ENCODE measurements at places on chromosomes 2 and 18.

DNA sequence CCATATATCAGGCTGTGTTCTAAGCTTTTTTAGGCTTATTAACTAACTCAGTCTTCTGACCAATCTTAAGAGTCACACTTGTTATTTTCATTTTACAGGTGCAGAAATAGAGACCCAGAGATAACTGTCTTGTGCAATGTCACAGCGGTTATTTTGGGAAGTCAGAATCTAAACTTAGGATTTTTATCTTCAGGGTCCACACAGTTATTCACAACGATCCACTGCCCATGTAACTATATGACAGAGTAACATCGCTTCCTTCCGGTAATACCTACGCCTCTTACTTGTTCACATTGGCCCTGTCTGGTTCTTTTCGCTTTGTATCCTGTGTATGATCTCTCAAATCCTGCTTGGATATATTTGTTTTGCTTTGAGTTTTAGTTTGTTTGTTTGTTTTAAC lies 631.7 kb downstream of the LRP1B start:
- DNase-seq, result no peak

- DNase-seq, result no peak
These were observed 718.8 kb downstream of the DPP10 start for GRCh38 chr2:115161081-115161770.

DNA sequence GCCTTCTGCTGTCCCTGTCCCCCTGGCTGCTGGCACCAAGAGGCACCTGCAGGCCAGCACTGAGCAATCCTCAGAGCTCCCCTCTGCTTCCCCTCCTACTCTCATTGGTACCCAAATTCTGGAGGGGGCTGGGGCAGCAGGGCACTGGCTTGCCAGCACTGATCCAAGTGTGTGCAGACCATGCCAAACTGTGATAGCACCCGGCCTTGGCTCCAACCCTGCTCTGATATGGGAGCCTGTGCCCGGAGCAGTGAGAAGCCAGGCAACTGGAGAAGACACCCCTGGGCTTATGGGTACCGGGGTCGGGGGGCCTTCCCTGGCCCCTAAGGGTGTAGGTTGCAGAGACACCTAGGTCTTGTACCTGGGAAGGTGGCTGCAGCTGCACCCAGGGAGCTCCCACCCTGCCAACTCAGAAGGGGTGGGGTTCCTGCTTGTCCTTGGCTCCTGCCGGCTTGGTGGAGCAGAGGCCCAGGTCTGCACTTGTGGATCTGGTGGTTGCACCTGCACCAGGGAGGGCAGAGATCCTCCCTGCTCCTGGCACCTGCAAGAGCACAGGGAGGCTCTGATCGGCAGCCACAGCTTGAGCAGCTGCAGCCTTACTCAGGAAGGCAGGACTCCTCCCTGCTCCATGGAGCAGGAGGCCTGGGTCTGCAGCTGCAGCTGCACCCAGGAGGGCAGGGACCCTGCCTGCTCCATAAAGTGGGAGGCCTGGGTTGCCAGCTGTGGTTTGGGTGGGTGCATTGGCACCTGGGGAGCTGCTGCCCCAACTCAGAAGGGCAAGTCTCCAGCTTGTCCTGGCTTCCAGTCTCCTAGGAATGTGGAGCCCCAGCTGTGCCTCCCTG lies 96.3 kb downstream of the BCL2L11 start:
- no peak for DNase-seq

DNA sequence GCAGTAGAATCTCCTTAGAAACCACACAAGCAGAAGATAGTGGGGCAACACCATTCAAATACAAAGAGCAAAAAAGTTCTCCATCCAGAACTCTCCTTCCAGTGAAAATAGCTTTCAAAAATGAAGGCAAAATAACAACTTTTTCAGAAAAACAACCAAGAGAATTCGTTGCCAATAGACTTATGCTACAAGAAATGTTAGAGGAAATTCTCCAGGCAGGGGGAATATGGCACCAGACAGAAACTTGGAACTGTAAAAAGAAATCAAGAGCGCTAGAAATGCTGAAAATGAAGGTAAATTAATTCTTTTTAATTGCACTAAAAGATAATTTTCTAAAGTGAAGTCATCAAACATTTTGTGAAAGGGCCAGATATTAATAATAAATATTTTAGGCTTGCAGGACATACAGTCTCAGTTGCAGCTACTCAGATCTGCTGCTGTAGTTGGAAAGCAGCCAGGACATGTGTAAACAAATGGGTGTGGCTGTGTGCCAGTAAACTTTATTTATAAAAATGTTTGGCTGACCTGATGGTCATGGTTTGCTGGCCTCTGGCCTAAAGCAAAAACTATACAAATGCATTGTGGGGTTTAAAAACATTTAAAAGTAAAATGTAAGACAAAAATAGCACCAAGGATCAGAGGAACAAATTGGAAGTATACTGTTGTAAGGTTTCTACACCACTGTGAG lies 73.7 kb upstream of the TGFA start:
- DNase-seq, result peak; percentile 64

DNA sequence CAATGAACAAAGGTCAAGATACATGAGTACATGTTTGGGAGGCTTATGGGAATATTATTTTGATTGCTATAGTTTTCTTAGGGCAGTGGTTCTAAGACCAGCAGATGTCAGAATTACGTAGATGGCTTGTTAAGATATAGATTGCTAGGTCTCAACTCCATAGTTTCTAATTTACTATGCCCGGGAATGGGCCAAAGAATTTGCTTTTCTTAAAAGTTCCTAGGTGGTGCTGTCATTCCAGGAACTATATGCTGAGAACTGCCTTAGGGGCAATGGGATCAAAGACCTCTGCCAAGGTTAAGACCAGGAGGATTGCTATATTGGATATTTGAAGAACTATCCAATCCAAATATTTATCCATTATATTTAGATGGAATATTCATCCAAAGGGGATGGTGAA lies 141.8 kb downstream of the FSIP2 start:
- no peak for DNase-seq

DNA sequence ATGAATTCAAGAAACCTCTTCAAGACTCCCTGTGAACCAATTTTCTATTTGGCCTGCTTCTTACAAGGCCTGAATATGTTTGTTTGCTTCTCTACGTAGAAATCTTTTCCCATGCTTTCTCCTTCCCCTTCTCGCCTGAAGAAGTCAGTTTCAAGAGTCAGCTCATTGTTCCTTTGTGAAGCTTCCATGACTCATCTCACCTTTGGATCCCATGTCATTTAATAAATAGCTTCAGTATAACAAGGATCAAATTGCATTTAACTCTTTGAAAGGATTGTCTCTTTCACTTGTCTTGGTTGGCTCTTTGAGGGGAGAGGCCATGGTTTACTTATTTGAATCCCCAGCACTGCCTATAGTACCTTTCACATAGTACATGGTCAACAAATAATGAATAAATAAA lies 28.4 kb downstream of the CPS1 start:
- DNase-seq, result peak; percentile 46

GRCh38 chr2:144431998-144432397 lies 87.9 kb downstream of the ZEB2 start:
- DNase-seq, result no peak
